ENCODE measurements at places on chromosomes 2 and 18.

DNA sequence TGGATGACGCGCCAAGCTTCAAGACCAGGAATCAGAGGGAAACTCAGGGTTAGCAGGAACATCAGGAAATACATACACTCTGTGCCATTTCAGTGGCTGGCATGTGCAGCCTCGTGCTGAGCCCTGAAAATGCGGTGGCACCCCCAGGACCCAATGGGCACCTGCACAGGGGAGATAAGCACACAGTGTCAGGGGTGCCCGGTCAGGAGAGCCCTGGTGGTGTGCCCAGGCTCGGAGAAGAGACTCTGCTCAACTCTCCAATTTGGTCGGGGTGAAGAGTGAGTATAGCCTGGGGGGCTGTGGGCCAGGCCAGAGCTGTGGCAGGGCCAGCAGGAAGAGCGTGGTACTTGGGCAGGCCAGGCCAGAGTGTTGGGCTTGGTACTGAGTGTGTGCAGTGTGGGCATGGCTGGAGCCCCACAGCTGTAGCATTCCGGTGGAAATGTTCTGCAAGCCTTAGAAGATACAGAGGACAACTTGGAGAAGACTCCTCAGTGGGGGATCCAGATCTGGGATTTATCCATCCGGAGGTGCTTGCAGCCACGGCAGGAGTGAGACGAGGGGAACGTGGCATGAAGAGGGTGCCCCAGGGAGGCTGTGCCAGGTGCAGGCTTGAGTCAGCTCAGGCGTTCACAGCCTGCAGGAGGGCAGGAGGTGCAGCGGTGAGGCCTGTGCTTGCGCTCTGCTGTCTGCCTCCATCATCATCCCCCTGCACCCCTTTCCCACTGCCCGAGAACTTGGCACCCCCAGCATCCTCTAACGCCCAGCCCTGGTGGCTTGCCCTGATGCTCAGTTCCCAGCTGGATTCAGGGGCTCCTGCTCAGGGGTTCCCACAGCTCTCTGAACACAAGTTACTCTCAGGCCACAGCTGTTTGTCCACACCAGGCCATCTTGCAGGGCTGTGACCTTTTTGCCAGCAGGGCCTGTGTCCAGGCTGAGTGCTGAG, 451.7 kb upstream of the HS6ST1 start:
- DNase-seq: no peak

DNA sequence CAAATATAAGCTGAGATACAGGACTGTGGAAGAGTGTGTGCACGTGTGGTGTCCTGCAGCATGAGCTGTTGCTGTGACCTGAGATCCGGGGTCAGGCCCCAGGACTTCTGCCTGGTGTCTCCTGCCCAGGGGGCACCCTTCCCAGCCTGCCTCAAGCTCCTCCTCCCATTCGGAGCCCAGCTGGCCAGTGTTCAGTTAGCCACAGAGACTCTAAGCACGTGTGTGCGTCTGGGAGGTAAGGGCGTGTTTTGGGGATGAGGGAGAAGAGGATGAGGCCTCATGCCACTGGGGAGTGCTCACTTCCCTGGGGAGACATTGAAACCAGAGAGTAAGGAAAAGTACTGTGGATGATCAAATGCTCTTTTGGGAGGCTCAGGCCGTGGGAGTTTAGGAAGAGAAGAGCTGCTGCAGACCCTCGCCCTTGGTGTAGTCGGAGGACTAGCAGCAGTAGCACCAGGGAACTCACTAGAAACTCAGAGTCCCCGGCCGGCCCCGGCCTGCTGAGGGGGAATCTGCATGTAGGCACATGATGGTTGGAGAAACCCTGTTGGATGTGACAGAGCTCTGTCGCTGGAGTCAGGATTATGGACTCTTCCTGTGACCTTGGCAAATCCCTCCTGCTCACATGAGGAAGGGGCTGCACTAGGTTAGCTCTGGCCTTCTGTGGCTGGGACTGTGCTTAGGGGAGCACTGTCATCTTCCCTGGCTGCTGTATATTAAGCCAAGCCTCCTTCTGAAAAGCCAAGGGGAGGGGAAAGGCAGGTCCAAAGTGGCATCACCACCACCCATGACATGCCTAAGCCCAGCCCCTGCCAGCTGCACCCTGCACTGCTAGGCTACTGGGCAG, 231.1 kb downstream of the DYSF start:
- DNase-seq: no peak

DNA sequence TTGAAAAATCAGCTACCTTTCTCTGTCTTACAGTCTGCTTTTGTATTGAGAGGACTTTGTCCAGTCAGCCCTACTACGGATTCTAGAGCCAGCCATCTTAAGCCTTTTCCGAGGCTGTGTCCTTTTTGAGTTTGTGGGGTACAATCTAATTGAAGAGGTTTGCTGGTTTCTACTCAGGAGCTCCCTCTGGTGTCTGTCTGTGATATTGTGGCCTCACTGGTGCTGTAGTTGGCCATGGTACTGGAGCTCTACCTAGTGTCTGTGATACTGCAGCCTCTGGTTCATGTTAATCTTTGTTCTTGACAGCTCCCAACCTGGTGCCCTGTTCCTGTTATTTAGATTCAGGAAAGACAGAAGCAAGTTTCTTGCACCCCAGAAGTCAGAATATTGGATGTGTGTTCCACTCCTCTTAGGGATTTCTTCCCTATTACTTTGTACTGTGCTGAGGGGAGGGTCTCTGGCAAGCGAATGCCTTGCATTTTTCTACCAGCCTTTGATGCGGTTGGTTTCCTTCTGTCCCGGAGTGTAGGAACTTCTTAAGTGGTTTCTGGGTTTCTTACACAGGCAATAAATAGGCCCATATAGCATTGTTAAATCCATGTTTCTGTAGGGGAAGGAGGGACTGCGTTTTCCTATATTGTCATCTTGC, 78.5 kb downstream of the ACSL3 start:
- peak; percentile 28 for DNase-seq

DNA sequence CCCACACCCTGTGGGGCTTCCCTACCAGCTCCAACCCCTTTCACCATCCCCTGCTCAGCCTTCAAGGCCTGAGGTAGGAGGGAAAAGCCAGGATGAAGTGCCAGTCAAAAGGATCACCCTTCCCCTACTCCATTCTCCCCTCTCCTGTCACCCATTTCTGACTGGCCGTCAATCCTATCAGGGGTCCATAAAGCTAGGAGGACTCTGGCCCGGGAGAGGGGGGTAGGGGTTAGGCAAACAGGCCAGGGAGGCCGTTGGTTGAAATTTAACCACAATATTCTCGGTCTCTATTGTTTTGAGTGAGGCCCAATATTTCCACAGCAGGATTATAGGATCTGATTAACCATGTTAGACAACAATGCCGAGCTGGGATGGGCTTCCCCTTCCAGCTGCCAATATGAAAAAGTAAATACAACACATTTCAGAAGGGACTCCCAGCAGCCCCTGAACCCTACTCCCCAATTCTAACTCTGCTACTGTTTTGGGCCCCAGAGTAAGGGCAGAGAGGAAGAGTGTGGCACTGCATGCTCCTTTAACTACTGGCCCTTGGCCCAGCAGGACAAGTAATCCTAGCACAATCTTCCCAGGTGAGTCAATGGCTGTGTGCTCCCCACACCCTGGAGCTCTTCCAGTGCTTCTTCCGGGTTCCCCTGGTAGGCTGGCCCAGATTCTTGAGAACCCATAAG, 10.6 kb upstream of the IHH start:
- no peak for DNase-seq

- no peak for DNase-seq
Observed at GRCh38 chr2:63192889-63193774, 142.5 kb downstream of the OTX1 start.

DNA sequence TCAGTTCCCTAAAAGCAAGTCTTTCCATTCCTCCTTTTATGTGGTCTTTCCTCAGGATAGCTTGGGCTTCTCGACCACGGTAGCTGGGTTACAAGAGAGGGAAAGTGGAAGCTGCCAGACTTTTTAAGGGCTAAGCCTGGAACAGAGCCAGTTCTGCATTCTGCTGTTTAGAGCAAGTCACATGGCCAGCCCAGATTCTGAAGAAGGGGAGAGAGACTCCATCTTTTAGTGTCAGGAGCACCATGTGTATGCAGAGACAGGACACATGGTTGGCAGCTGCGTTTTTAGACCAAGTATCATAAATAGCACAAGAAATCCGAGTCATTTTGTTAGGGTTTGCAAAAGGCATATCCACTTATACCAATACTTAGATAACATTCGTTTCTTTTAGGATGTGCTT, 4.7 kb downstream of the HMSD start:
- DNase-seq: no peak

DNA sequence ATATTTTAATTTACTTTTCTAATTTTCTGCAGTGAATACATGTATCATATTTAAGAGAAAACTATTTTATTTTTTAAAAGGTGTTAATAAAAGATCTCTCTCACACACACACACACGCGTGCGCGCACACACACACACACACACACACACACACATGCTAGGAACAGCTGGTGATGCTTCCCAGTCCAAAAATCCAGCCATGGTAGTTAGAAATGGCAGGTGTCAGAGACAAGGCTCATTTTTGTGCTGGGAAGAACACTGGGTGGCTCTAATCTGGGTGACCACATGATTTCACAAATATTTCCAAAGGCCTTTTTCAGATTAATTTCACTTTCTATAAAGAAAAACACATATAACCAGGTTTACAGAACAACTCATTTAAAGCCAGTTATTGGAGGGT, 104.5 kb upstream of the NCK2 start:
- no peak for DNase-seq

DNA sequence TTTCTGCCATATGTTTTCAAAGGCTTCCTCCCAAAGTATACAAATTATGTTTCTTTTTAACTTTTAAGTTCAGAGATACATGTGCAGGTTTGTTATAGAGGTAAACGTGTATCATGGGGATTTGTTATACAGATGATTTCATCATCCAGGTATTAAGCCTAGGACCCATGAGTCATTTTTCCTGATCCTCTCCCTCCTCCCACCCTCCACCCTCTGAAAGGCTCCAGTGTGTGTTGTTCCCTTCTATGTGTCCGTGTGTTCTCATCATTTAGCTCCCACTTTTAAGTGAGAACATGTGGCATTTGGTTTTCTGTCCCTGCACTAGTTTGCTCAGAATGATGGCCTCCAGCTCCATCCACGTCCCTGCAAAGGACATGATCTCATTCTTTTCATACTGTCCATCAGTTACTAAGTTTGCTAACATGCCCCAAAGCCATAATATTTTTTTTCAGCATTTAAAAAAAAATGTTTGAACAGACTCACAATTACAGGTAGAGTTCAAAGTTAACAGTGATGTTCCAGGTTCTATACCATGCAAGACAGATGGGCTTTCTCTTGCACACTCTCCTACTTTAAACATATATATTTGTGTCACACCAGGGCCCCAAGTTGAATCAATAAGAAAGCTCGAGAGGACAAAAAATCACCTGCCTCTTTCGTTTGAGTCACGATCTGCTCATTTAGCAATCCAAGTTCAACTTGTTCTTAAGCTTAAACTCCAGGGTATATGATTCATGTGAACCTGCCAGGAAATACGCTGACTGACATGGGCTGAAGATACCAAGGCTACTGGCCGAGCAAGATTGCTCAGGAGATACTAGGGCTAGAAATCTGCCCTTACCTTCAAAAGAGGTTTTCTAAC, 77.6 kb downstream of the AP1S3 start:
- no peak for DNase-seq

- DNase-seq: no peak
Observed at GRCh38 chr2:220499225-220499624, 871.8 kb downstream of the SLC4A3 start.

- DNase-seq: no peak
Observed at GRCh38 chr2:149989447-149990063, 402.0 kb upstream of the MMADHC start.

GRCh38 chr2:11480859-11481258, 14.9 kb upstream of the E2F6 start:
- DNase-seq: no peak
